ENCODE measurements at places on chromosomes 13 and 19. TPM values are rescaled to one million over a fixed set of nuclear protein-coding genes. Genes with fewer than 3 reads are reported as not detected.

The CEACAM4 gene
- total RNA-seq, result 0.24 TPM

The NXNL1 gene
- total RNA-seq, result not detected

The RFPL4A gene
- total RNA-seq, result not detected

The C19orf85 gene
- not detected for total RNA-seq

The KLK3 gene
- 5.7 TPM for total RNA-seq

GRCh38 chr13:75076476-75076875 lies 405.5 kb downstream of the TBC1D4 start:
- no peak for DNase-seq

DNA sequence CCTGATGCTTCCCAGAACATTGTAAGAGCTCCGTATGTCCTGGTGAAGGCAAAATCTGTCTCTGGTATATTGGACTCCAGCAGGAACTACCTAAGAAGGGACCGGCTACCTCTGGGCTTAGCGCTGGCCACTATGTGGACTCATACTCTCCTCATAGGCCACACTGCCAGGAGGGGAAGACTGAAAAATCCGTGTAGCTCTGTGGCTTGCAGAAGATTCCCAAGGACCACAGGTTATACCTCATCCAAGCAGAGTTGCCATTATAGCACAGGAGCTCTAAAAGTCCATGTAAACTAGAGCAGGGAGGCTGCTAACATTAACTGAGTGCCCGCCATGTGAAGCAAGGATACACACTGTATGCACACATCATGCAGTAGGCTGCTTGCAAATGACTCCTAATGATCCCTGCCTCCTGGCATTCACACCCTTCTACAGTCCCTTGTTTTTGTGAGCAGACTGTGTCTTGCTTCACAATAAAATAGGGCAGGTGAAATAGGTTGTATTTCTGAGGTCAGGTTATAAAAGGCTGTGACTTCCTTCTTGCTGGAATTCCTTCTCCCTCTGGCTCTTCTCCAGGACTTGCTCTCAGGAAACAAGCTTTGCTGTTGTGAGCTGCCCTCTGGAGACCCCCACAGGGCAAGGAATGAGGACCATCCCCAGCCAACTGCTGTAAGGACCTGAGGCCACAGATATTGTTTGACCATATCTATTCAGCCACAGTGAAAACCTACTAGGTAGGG lies 192.6 kb upstream of the UBL3 start:
- DNase-seq, result peak; percentile 25

- no peak for DNase-seq
These were observed 11.1 kb upstream of the UQCR11 start for GRCh38 chr19:1616396-1616795.

- no peak for DNase-seq
These were observed 52.0 kb upstream of the ARGLU1 start for GRCh38 chr13:106619688-106620555.

DNA sequence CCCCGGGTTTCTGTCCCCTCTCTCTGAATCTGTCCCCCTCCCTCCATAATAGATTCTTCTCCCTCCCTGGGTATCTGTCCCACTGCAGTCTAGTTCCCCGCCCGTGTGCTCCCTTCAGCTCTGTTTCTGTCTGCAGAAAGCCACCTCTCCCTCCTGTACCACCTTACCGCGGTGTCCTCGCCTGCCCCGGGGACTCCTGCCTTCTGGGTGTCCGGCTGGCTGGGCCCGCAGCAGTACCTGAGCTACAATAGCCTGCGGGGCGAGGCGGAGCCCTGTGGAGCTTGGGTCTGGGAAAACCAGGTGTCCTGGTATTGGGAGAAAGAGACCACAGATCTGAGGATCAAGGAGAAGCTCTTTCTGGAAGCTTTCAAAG lies 1.3 kb downstream of the FCGRT start:
- DNase-seq, result no peak

DNA sequence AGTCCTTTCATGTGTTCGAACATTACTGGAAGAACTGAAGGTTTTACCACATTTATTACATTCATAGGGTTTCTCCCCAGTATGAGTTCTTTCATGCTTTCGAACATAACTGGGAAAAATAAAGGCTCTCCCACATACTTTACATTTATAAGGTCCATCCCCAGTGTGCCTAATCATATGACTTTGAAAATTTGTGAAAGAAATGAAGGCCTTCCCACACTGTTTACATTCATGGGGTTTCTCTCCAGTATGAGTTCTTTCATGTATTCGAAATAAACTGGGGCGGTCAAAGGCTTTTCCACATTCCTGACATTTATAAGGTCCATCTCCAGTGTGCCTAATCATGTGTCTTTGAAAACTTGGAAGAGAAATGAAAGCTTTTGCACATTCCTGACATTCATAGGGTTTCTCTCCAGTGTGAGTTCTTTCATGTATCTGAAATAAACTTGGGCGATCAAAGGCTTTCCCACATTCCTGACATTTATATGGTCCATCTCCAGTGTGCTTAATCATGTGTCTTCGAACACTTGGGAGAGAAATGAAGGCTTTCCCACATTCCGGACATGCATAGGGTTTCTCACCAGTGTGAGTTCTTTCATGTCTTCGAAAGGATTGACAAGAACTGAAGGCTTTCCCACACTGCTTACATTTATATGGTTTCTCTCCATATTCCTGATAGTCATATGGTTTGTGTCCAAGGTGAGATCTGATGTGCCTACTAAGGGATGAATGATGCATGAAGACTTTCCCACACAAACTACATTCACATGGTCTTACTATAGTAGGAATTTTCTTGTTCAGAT lies 24.0 kb downstream of the ZNF564 start:
- no peak for DNase-seq

GRCh38 chr19:4684312-4685095 lies 14.4 kb upstream of the MYDGF start:
- DNase-seq, result no peak
